Endothelial cell (in vitro differentiated cells): ENCODE measurements at places on chromosomes 6 and 20. TPM values are rescaled to one million over a fixed set of nuclear protein-coding genes. Genes with fewer than 3 reads are reported as not detected.
A peak's percentile ranks its signal among the peaks of the same experiment; 100 is the strongest.

GOPC gene
- total RNA-seq: 31.8 TPM

GRCh38 chr6:118606268-118606667 is 45.1 kb downstream of the CEP85L start:
- no peaks in the 10 kb centered on the region for H3K36me3 ChIP-seq
- no peak for DNase-seq
- H3K27me3 ChIP-seq: no peaks in the 10 kb centered on the region
- peaks cover 6% of the 10 kb centered on the region for H3K4me1 ChIP-seq
- no peak overlapping the region for H3K27ac ChIP-seq
- H3K4me3 ChIP-seq: no peak overlapping the region

DNA sequence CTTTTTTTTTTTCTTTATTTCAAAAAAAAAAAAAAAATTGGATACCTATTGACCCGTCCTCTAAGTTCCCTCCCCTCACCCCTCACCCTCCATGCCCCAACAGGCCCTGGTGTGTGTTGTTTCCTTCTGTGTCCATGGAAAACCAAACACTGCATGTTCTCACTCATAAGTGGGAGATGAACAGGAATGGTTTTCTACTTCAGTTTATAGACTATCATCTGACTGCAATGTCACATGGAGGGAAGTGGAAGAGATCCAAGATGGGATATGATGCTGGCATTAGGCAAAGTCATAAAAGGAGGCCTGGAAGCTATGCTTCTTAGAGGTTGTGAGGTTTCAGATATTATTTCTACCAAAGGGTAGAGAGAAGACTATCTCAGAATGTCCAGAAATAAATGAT is 237.5 kb downstream of the MAFB start:
- no peaks in the 10 kb centered on the region for H3K27me3 ChIP-seq
- no peaks in the 10 kb centered on the region for H3K36me3 ChIP-seq
- no peak overlapping the region for H3K27ac ChIP-seq
- no peak for DNase-seq
- H3K4me1 ChIP-seq: no peaks in the 10 kb centered on the region

RSPO3 gene
- total RNA-seq: 0.59 TPM

KHDC1 gene
- total RNA-seq: 2.6 TPM

- no peaks in the 10 kb centered on the region for H3K36me3 ChIP-seq
- DNase-seq: no peak
- no peaks in the 10 kb centered on the region for H3K27me3 ChIP-seq
- no peak overlapping the region for H3K4me3 ChIP-seq
- H3K27ac ChIP-seq: no peak overlapping the region
- H3K4me1 ChIP-seq: no peaks in the 10 kb centered on the region
These were observed 490.6 kb upstream of the POU3F2 start for GRCh38 chr6:98343797-98344196.

DNA sequence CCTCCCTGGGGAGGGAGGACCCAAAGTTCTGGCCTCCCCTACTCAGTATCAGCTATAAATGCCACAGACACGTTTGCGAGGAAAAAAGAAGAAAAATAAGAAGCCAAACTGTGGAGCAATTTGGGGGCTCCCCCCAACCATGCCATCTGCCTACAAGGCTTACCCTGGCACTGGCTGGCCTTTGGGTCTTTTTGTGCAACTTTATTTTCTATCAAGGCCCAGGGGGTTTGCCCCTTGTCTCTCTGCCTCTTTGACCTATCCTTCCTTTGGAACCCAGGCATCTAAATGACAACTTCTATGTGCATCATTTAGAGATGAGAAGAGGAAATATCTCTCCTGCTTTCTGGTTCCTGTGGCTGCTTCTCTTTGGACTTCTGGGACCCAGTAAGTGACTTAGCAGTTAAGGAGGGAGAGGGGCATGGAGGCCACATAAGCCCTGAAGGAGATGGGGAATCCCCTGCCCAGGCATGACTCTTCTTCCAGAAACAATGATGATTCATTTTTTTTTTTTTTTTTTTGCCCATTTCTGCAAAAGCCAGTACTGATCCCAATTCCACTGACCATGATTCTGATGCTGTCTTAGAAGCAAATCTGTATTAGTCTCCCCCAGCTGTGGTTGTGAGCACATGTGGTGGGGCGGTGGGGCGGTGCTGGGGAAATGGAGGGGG is at the start of gene MUC22:
MUC22 (plus strand) TSS at position 82 of the 668 bp plus-strand sequence; CDS start at position 315, 233 bp downstream.
- H3K27ac ChIP-seq: no peak within 1 kb of the TSS
- no peaks in the 10 kb centered on the region for H3K27me3 ChIP-seq
- H3K4me1 ChIP-seq: peaks cover 5% of the 10 kb centered on the region
- no peak for DNase-seq
- H3K4me3 ChIP-seq: no peak within 1 kb of the TSS

DNA sequence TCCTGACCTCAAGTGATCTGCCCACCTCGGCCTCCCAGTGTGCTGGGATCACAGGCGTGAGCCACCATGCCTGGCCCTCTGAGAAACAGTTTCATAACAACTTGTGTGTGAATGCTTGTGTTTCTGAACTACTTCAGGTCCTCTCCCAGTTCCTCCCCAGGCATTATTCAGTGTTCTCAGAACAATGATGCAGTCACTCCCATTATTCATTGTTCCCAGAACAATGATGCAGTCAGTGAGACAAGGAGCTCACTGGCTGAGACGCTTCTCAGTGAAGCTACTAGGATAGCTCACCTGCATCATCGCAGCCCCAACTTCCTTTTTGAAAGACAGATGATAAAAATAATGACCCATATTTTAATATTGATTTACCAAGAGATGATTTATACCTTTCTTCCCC is 71.5 kb downstream of the NDUFAF5 start:
- peaks cover 3% of the 10 kb centered on the region for H3K27me3 ChIP-seq
- no peak overlapping the region for H3K4me3 ChIP-seq
- DNase-seq: no peak

DNA sequence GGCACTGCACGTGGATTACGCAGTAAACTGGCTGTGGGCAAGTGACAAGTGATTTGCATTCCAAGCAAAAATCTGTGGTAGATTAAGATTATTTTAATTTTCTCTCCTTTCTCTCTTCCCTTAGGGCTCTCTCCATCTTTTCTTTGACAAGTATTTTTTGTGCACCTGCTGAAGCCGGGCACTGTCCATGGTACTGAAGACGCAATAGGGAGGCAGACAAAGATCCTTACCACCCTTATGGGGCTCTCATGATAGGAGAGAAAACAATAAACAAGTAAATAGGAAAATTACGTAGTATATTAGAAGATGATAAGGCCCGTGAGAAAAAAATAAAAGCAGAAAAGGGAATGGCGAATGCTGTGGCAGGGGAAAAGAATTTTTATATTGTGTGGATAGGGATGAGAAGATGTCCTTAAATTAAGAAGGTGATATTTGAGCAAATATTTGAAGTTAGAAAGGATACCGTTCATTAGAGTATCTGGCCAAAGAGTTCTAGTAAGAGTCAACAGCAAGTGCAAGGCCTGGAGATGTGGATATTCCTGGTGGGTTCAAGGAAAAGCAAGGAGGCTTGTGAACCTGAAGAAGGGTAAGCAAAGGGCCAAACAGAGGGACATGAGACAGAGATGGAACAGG is 146.0 kb downstream of the LAMP5 start:
- H3K27ac ChIP-seq: no peak overlapping the region
- H3K27me3 ChIP-seq: no peaks in the 10 kb centered on the region
- H3K4me3 ChIP-seq: no peak overlapping the region
- no peaks in the 10 kb centered on the region for H3K4me1 ChIP-seq

DEFB126 gene
- total RNA-seq: not detected

DNA sequence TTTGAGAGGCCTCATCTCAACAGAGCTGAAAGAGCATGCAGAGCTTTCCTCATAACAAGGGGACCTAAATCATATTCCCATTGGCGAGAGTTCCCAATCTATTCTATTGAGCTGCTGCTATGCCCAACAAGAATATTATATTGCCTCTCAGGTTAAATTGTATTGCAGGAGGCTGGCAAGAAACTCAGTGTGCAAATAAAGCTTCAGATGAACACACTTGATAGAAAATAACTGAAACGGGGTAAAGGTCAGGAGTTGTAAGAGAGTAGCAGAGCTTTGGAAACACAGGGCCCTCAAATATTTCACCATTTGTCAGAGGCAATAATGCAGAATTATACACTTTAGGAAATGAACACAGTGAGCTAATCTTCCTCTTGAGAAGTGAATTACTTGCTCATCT is 364.3 kb upstream of the SPTLC3 start:
- no peak for DNase-seq
- H3K4me1 ChIP-seq: no peaks in the 10 kb centered on the region
- peaks cover 1% of the 10 kb centered on the region for H3K27me3 ChIP-seq
- no peak overlapping the region for H3K4me3 ChIP-seq
- no peak overlapping the region for H3K27ac ChIP-seq
- no peaks in the 10 kb centered on the region for H3K36me3 ChIP-seq

GRCh38 chr20:41133709-41134361 is 3.5 kb upstream of the PLCG1 start:
- H3K4me3 ChIP-seq: no peak overlapping the region
- peaks cover 13% of the 10 kb centered on the region for H3K27me3 ChIP-seq
- peak overlapping the region; percentile 24 for H3K27ac ChIP-seq
- H3K4me1 ChIP-seq: peaks cover 15% of the 10 kb centered on the region

SMIM28 gene
- total RNA-seq: not detected

DNA sequence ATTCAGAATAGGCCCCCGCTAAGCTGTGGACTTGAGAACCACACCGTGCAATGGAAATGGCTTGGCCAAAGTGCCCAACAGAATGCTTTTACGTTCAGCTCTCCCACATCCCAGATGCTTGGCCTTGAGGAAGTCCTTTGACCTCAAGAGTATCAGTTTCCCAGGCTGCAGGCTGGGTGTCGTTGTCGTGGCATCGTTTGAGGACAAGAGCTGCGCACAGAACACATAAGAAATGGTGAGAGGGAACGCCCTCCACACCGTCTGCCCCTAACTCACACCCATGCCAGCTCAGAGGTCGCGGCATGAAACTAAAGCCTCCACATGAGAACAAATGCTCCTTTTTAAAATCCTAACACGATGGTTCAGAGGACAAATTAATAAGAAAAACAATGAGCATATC is 37.0 kb downstream of the NFATC2 start:
- no peak overlapping the region for H3K4me3 ChIP-seq
- no peak overlapping the region for H3K27ac ChIP-seq
- H3K4me1 ChIP-seq: peaks cover 8% of the 10 kb centered on the region
